ENCODE measurements at places on chromosomes 12 and 14. TPM values are rescaled to one million over a fixed set of nuclear protein-coding genes. Genes with fewer than 3 reads are reported as not detected.

EFCAB11 gene
- 5.3 TPM for polyA plus RNA-seq

ACACB gene
- polyA plus RNA-seq = 136 TPM

CLEC2A gene
- polyA plus RNA-seq = not detected

TSPAN11 gene
- polyA plus RNA-seq = 0.15 TPM

COX8C gene
- polyA plus RNA-seq = 0.35 TPM

GPR84 gene
- not detected for polyA plus RNA-seq

SLC17A8 gene
- polyA plus RNA-seq = 0.08 TPM

RNASE11 gene
- not detected for polyA plus RNA-seq

MFAP5 gene
- 17.4 TPM for polyA plus RNA-seq

SPSB2 gene
- 6.7 TPM for polyA plus RNA-seq

DDX55 gene
- polyA plus RNA-seq = 4.2 TPM

ALG10B gene
- polyA plus RNA-seq = 1.3 TPM

ARF3 gene
- polyA plus RNA-seq = 7.4 TPM

RFX4 gene
- not detected for polyA plus RNA-seq

BBS10 gene
- polyA plus RNA-seq = 9.1 TPM

SGPP1 gene
- 3.1 TPM for polyA plus RNA-seq

SPRYD4 gene
- 1.7 TPM for polyA plus RNA-seq

APAF1 gene
- polyA plus RNA-seq = 2.7 TPM

PRH2 gene
- polyA plus RNA-seq = not detected

CAPZA3 gene
- not detected for polyA plus RNA-seq

LRTM2 gene
- polyA plus RNA-seq = not detected

GALC gene
- polyA plus RNA-seq = 4.0 TPM

SOAT2 gene
- 0.07 TPM for polyA plus RNA-seq

FOXM1 gene
- 0.17 TPM for polyA plus RNA-seq
